Activated CD4-positive, alpha-beta T cell treated with anti-CD3 and anti-CD28 coated beads, Interleukin-2, amount 50 U/mL, for 16 hours (primary cell): ENCODE measurements at places on chromosomes 11 and 22.

DNA sequence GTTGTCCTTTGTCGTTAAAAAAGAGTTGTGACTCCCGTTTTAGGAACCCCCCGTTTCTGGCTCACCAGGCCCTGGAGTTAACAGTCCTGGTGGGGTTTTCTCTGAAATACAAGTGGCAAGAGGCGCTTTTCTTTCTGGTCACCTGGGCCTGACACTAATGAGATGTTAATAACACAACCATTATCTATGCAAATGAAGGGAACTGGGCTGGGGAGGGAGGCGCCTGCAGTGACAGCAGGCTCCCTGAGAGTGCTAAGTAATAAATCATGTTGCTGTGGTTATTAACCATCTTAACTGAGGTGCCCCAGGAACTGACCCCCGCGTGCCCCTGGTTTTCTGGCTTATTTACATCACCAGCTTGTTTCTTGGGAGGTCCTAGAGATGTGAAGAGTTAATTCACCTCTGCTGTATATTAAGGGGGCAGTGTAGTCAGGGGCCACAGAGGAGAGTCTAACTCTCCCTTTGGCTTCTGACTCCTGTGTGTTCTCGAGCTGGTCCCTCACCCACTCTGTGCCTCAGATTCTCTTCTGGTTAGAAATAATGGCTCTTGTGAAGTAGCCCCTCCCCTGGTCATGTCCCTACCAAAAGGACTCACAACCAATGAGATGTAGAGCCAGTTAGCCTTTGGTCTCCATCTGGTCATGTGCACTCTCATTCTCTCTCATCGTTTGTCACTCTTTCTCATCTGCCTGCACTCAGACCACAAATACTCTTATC, 276.6 kb upstream of the CADM1 start:
- no peak for DNase-seq

DNA sequence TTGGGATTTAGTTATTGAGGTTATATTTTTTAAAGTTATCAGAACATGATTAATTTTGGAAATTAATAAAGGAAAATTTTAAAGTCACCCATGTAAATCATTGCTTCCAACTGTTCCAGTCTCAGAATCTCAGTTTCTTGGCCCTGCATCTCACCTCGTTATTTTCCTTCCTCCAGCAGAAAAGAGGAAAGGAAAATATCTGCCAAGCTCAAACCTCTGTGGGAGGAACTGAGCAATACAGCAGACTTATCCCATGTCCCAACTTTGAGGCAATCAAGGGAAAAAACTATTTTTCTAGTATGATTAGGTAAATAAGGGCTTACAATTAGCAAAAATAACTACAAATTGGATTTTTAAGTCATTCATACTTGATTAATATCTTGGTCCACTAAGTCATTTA, 30.1 kb downstream of the ELMOD1 start:
- no peak for DNase-seq

GRCh38 chr11:22879630-22880029, 19.4 kb upstream of the CCDC179 start:
- DNase-seq: no peak

DNA sequence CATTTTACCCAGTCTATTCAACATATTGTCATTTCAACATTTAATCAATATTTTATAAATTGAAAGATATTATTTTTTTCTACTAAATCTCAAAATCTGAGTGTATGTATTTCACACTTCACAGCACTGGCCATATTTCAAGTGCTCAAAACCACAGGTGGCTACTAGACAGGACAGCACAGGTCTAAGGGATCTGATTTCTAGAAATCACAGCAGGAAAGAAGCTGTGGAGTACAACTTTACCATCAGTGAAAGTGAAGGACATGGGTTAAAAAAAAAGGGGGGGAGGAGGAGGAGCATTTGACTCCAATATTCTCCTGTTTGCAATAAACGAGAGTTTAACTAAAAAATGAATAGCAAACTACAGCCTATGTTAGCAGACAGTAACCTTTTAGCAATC, 4.5 kb downstream of the PRDM10 start:
- DNase-seq: no peak

DNA sequence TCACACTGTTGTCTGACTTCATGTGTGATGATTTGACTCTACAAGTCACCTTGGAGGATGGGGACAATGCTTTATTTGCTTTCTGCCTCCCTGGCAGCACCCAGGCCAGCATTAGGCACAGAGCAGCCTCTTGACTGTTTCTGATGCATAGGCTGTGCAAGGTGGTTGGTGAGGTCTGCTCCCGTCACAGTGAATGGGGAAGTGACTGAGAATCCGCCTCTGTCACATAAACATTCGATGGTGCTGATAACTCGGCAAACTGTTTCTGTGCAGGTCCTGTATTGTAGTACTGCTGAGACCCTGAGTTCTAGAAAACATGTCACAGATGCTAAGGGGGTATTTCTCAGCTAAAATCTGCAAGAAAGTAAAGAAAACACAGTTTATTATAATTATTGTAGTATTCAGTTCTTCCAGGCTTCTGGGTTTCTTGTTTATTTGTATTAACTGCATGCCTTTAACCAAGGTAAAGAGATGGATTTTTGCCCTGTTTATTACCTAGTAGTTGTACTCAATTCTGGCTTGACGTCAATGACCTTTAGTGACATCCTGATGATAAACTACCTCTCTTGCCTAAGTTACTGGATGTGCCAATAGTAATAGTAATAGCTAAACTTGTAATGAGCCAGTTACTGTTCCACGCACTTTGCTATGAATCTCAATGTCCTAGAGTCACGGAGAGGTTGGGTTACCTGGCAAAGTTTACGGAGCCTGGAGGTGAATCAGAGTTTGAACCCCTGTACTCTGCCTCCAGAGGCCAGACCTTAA, 24.8 kb upstream of the RCN1 start:
- no peak for DNase-seq

DNA sequence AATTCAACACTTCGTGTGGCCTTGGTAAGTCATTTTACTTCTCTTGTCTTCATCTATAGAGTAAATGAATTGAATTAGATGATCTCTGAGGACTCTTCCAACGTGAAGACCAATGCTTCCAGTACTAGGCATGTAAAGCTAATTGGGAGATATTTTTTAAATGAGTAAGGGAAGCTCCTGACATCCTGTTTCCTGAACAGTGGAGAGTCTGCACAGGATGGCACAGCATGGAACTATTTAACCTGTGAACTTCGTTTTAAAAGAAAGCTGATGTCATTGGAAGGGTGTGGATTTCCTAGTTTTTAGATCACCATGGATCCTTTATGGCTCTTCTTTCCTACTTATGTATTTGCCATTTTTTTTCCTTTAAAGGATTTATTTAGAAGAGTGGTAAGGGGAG, 48.4 kb upstream of the HSD17B12 start:
- DNase-seq: no peak

DNA sequence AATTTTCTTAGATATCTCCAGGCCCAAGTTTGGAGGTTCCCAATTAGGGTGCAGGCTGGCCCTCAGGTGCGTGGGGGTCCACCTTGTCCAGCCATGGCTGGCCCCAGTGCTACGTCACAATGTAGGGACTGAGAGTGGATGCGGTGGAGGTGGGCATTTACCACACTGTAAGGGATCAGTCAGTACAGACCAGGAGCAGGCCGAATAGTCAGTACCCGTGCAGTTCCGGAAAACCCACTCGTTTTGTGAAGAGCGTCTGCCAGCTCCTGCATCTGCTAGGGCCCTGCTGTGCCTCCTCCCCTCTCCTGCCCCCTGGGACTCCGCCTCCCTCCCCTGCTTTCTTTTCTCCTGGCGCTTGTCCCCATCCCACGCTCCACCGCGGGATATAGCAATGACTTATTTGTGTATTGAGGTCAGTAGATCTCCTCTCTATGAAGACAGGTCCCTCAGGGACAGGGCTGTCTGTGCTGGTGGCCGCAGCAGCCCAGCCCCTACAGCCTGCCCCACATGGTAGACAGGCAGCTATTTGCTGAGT, 50.4 kb upstream of the SEPTIN5 start:
- DNase-seq: no peak

DNA sequence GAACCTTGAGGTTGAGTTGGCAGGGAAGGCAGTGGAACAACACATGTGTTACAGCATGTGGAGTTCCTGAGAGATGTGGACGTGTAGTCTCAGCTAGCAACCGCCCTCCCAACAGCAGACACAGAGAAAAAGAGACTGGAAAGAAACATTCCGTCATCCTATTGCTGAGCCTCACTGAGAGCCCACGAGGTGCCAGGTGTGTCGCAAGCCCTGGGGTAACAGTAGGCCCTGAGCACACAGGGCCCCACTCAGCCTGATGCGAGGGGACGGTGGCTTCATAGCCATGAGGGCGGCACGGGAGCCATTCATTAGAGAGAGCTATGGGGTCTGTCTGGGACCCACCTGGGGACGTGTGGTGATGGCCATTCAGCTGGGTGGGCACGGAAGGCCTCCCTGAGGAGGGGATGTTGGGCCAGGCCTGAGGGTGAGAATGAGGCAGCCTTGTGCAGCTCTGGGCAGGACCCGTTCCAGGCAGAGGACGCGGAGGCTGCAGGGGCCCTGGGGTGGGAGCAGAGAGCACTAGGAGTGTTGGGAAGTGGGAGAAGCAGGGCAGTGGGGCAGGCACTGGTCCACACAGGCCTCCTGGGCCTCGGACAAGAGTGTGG, 26.2 kb downstream of the MPPED1 start:
- no peak for DNase-seq

- DNase-seq: no peak
Observed at GRCh38 chr11:3234846-3235245, 2.6 kb upstream of the MRGPRE start.
